ENCODE measurements at places on chromosomes 1 and 21. TPM values are rescaled to one million over a fixed set of nuclear protein-coding genes. Genes with fewer than 3 reads are reported as not detected.

DNA sequence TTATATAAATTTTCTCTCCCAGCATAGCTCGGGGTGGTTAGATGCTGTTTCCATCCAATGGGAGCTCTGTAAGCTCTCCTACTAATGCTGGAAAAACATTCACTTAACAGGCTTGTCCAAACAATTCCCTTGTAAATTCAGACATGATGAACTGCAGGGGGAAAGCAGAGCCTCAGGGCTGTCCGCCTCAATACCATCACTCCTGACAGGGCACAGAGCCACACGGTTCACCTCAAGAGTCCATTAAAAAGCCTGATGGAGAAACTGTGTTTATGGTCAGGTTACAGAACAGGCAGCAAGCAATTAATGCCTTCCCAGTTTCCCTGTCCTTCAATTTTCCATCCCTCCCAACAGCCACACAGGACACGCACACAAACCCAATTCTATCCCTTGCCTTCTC is 171.0 kb downstream of the BRINP2 start:
- H3K4me1 ChIP-seq, result peaks cover 8% of the 10 kb centered on the region
- no peaks in the 10 kb centered on the region for H3K36me3 ChIP-seq
- peaks cover 14% of the 10 kb centered on the region for H3K27me3 ChIP-seq
- H3K27ac ChIP-seq, result no peak overlapping the region
- no peak overlapping the region for H3K4me3 ChIP-seq

DNA sequence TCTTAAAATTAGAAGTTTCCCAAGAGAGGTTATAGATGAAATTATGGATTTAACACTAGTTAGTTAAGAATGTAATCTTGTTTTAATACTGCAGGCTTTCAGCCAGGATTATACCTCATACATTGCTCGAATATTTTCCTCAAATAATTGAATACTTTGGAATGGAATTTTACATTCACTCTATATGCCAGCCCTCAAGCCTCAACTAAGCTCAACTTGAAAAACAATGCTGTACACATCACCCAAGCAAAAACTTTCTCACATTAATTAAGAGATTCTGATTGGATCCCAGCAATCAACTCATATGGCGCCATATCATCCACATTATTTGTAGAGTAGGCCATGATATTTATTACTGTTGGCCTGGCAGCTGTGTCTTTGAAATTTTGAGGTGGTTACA is 710.7 kb upstream of the ADAMTS5 start:
- H3K27me3 ChIP-seq, result no peaks in the 10 kb centered on the region
- H3K27ac ChIP-seq, result no peak overlapping the region
- no peaks in the 10 kb centered on the region for H3K36me3 ChIP-seq
- DNase-seq, result no peak
- H3K4me3 ChIP-seq, result no peak overlapping the region

- no peak overlapping the region for H3K4me3 ChIP-seq
- peaks cover 20% of the 10 kb centered on the region for H3K4me1 ChIP-seq
- peaks cover 5% of the 10 kb centered on the region for H3K36me3 ChIP-seq
- H3K27me3 ChIP-seq, result no peaks in the 10 kb centered on the region
- DNase-seq, result no peak
These were observed 72.0 kb downstream of the GDAP2 start for GRCh38 chr1:117857418-117857817.

- H3K4me1 ChIP-seq, result peaks cover 12% of the 10 kb centered on the region
- no peaks in the 10 kb centered on the region for H3K27me3 ChIP-seq
- peaks cover 1% of the 10 kb centered on the region for H3K36me3 ChIP-seq
- DNase-seq, result no peak
These were observed 569 bp upstream of the WARS2 start for GRCh38 chr1:119141020-119141424.

- no peaks in the 10 kb centered on the region for H3K4me1 ChIP-seq
- no peak overlapping the region for H3K4me3 ChIP-seq
These were observed 27.4 kb upstream of the COQ8A start for GRCh38 chr1:226912587-226913176.

DNA sequence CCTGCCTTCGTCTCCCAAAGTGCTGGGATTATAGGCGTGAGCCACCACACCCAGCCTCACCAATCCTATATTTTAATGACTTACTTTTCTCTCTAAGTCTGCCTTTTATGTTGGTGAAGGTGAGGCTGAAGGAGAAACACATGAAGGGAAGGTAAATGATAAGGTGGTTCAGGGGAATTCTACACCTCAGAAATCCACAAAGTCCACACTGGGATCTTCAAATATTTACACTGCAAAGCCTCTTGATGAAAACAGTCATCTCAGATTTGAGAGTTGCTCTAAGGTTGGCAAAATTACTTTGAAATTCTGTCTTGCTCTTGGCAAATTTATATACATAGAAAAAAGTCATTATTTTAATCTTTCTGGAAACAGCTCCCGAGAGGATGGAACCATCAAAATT is 42.0 kb upstream of the CACHD1 start:
- no peaks in the 10 kb centered on the region for H3K36me3 ChIP-seq
- H3K4me1 ChIP-seq, result peaks cover 9% of the 10 kb centered on the region
- H3K27ac ChIP-seq, result no peak overlapping the region
- H3K27me3 ChIP-seq, result no peaks in the 10 kb centered on the region

DNA sequence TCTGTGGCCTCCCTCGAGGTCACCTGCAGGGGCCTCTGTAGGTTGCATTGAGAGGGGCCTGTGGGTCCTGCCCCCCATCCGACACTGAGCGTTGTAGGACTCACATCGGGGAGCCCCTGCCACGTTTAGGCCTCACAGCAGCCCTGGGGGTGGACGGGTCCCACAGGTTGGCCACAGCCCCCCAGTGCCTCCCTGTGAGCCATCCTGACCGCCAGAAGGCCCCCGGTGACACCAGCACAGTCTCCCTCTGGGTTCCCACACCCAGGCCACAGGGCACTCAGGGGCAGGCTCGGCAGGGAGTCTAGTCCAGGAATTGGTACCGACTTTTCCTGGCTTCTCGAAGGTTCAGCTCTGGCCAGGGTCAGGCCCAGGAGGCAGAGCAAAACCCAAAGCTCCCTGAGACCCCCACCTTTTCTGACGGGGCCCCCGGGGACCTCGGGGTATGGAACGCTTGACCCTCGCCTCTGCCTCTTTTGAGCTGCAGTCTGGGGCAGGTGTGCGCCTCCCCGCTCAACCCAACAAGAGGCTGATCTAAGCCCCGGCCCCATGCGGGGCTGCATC is 13.9 kb upstream of the POFUT2 start:
- no peak for DNase-seq
- no peaks in the 10 kb centered on the region for H3K27me3 ChIP-seq
- H3K36me3 ChIP-seq, result peaks cover 4% of the 10 kb centered on the region
- peaks cover 4% of the 10 kb centered on the region for H3K4me1 ChIP-seq

- no peak for DNase-seq
- H3K27ac ChIP-seq, result peak overlapping the region; percentile 64
- H3K27me3 ChIP-seq, result peaks cover 44% of the 10 kb centered on the region
- peaks cover 10% of the 10 kb centered on the region for H3K4me1 ChIP-seq
These were observed 16.1 kb upstream of the STMN1 start for GRCh38 chr1:25922056-25922970.

DNA sequence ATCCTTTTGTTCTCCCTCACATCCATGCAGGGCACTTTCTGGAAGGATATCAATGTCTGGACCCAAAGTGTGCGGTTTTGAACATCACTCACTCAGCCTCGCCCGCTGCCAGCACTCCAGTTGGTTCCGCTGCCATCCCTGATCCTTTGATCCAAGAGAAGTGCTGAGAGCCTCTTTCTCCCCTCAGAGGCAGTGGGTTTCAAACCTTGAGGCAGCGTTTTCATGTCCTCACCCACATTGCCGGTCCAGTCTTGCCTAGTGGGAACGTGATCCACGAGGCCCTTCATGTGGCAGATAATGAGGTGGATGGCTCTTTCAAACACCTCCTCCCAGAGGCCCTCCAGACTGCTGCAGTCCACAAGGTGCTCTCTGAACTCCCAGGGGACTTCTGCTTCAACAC is 122.2 kb downstream of the ACTL8 start:
- no peak overlapping the region for H3K4me3 ChIP-seq
- no peak for DNase-seq
- no peaks in the 10 kb centered on the region for H3K4me1 ChIP-seq
- H3K36me3 ChIP-seq, result no peaks in the 10 kb centered on the region

- no peaks in the 10 kb centered on the region for H3K36me3 ChIP-seq
- H3K27ac ChIP-seq, result no peak overlapping the region
- H3K4me1 ChIP-seq, result no peaks in the 10 kb centered on the region
- no peak for DNase-seq
- H3K27me3 ChIP-seq, result peaks cover 4% of the 10 kb centered on the region
These were observed 25.1 kb downstream of the IRF2BP2 start for GRCh38 chr1:234584926-234585325.

- DNase-seq, result no peak
- peaks cover 2% of the 10 kb centered on the region for H3K4me1 ChIP-seq
- peaks cover 2% of the 10 kb centered on the region for H3K27me3 ChIP-seq
- no peak overlapping the region for H3K4me3 ChIP-seq
- no peak overlapping the region for H3K27ac ChIP-seq
- H3K36me3 ChIP-seq, result no peaks in the 10 kb centered on the region
These were observed 80.9 kb downstream of the IER5 start for GRCh38 chr1:181169281-181169865.

- peak within 1 kb of the TSS; percentile 89 for H3K27ac ChIP-seq
- no peaks in the 10 kb centered on the region for H3K27me3 ChIP-seq
- H3K4me3 ChIP-seq, result peak within 1 kb of the TSS; percentile 90
- H3K4me1 ChIP-seq, result peaks cover 9% of the 10 kb centered on the region
These were observed at the start of gene TMEM35B for GRCh38 chr1:34984793-34985608. Gene TMEM35B (minus strand): TSS chr1:34985347. CDS start chr1:34985305, 42 bp downstream.

- H3K4me3 ChIP-seq, result no peak overlapping the region
- H3K27me3 ChIP-seq, result no peaks in the 10 kb centered on the region
- H3K27ac ChIP-seq, result peak overlapping the region; percentile 25
- peaks cover 4% of the 10 kb centered on the region for H3K36me3 ChIP-seq
- H3K4me1 ChIP-seq, result no peaks in the 10 kb centered on the region
These were observed 41.7 kb downstream of the PRKCZ start for GRCh38 chr1:2091611-2092604.

GRCh38 chr1:81597720-81598426 is 202.9 kb upstream of the ADGRL2 start:
- no peak for DNase-seq
- no peaks in the 10 kb centered on the region for H3K36me3 ChIP-seq
- H3K27me3 ChIP-seq, result no peaks in the 10 kb centered on the region
- H3K4me3 ChIP-seq, result no peak overlapping the region
- no peak overlapping the region for H3K27ac ChIP-seq
- peaks cover 4% of the 10 kb centered on the region for H3K4me1 ChIP-seq

DNA sequence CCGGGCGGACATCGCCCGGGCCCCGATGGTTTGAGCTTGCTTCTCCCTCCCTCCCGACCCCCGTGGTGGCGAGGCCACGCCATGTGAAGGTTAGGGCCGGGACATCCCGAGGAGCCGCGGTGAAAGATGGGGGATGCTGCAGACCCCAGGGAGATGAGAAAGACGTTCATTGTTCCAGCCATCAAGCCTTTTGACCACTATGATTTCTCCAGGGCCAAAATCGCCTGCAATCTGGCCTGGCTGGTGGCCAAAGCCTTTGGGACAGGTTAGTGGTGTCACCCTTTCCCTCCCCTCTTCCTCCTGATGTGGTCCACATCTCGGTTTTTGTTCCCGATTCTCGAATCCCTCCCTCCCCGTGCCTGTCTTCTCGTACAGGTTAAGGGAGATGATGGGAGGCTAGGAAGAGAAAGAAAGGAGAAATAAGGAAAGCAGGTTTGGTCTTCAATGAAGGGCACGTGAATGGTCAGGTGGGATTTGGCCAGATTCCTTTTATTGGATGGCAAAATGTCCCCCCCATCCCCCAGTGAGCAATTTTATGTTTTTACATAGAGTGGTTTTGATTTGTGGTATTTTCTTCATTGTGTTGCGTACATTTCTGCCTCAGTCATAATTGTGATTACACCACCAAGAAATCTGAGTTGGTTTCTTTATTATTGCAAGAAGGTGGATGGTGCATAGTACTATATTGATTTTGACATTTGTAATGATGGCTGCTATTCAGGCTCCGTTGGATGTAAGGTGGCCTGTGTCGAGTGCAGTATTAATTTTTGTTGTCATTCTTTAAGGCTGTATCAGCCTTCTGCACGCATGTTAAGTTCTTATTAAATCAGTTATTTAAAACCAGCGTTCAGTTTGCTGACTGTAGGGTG is 1.2 kb downstream of the CAMSAP2 start:
- H3K4me1 ChIP-seq, result peaks cover 24% of the 10 kb centered on the region
- DNase-seq, result no peak
- peaks cover 4% of the 10 kb centered on the region for H3K36me3 ChIP-seq
- H3K27me3 ChIP-seq, result peaks cover 5% of the 10 kb centered on the region
- peak overlapping the region; percentile 97 for H3K4me3 ChIP-seq

DNA sequence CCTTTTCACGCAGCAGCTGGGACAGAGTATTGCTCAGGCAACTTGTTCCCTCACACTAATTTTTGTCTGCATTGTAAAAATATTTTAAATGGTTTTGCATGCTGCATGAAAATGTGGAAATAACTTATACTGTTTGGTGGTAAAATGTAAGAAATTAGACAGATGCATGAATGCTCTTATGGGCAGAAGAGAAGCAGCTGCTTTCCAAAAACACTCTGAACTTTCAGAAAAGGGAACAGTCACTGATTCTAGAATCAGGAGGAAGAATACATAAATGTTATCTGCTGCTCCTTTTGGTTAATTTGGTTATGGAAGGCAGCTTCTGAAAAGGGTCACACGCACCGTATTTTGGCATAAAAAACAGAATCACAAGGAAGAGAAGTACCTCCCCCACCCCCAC is 87.0 kb upstream of the RUNX1 start:
- no peaks in the 10 kb centered on the region for H3K27me3 ChIP-seq
- H3K4me3 ChIP-seq, result no peak overlapping the region
- H3K36me3 ChIP-seq, result no peaks in the 10 kb centered on the region
- no peak for DNase-seq

GRCh38 chr1:178031856-178032320 is 62.0 kb upstream of the RASAL2 start:
- no peak overlapping the region for H3K27ac ChIP-seq
- peaks cover 15% of the 10 kb centered on the region for H3K4me1 ChIP-seq
- DNase-seq, result peak; percentile 43
- peaks cover 16% of the 10 kb centered on the region for H3K27me3 ChIP-seq

DNA sequence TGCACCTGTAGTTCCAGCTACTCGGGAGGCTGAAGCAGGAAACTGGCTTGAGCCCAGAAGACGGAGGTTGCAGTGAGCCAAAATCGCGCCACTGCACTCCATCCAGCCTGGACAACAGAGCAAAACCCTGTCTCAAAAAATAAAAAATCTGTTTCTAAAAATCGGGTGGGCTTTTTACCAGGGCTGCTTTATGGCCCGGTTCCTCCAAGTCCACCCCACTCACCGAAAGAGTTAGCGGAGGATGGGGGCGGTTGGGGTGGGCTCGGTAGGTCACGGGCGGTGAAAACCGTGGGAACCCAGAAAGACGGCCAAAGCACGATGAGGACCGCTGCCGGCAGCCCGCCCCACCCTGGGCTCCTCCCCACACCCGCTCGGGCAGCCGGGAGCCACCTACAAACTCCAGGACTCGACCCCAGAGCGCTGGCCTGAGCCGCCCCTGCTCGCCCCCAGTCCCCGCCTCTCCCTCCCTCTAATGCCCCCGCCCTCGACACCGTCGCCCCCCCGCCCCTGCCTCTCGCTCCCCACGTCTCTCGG is 846 bp upstream of the PER3 start:
- H3K27ac ChIP-seq, result peak overlapping the region; percentile 80
- H3K4me3 ChIP-seq, result peak overlapping the region; percentile 79
- DNase-seq, result peak; percentile 51
- H3K27me3 ChIP-seq, result peaks cover 6% of the 10 kb centered on the region
- no peaks in the 10 kb centered on the region for H3K4me1 ChIP-seq

OR14K1 gene
- not detected for total RNA-seq

CAPN2 gene
- total RNA-seq, result 20.3 TPM

LAPTM5 gene
- total RNA-seq, result 0.20 TPM

KRTAP19-3 gene
- not detected for total RNA-seq

NBPF15 gene
- 70.1 TPM for total RNA-seq

RGS18 gene
- total RNA-seq, result not detected

KRTAP10-12 gene
- not detected for total RNA-seq
